Vagina (tissue), 2 donors: ENCODE measurements at places on chromosomes 13 and 19.

GRCh38 chr19:51272183-51272810 is 21.4 kb downstream of the SIGLECL1 start:
- DNase-seq: no peak

GRCh38 chr19:50475736-50476223 is 527 bp upstream of the EMC10 start:
- DNase-seq: no peak

- DNase-seq: peak; percentile 93
Measured at GRCh38 chr19:6744381-6745301, 5.2 kb downstream of the TRIP10 start.

GRCh38 chr19:18961767-18962620 is 21.0 kb upstream of the HOMER3 start:
- no peak for DNase-seq

- DNase-seq: no peak
Measured at GRCh38 chr19:13917888-13918406, 11.9 kb downstream of the CC2D1A start.

- DNase-seq: no peak
Measured at GRCh38 chr13:81686877-81687276, 1346.0 kb upstream of the SPRY2 start.
